ENCODE measurements at places on chromosomes 7 and 10. TPM values are rescaled to one million over a fixed set of nuclear protein-coding genes. Genes with fewer than 3 reads are reported as not detected.

DNA sequence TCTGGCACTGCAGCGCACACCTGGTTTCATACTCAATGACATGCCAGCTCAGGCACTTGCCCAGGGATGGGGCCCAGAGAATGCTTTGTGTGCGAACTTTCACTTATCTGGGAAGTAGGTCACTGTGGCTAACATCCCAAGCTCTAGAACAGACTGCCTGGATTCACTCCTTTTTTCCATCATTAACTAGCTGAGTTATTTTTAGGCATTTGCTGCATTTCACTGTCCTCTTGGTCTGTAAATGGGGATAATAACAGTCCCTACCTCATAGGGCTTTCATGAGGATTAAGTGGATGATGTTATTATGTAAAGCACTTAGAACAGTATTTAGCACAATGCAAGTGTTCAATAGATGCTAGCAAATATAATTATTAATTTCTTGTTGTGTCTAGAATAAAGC is 98.7 kb upstream of the DOCK1 start:
- DNase-seq: no peak
- H3K4me3 ChIP-seq: no peak overlapping the region
- no peaks in the 10 kb centered on the region for H3K36me3 ChIP-seq
- no peak overlapping the region for H3K27ac ChIP-seq
- H3K4me1 ChIP-seq: no peaks in the 10 kb centered on the region

- no peak overlapping the region for H3K27ac ChIP-seq
- H3K4me1 ChIP-seq: no peaks in the 10 kb centered on the region
- H3K27me3 ChIP-seq: no peaks in the 10 kb centered on the region
- no peaks in the 10 kb centered on the region for H3K36me3 ChIP-seq
- H3K4me3 ChIP-seq: no peak overlapping the region
Observed at GRCh38 chr10:122295451-122295809, 24.3 kb downstream of the BTBD16 start.

DNA sequence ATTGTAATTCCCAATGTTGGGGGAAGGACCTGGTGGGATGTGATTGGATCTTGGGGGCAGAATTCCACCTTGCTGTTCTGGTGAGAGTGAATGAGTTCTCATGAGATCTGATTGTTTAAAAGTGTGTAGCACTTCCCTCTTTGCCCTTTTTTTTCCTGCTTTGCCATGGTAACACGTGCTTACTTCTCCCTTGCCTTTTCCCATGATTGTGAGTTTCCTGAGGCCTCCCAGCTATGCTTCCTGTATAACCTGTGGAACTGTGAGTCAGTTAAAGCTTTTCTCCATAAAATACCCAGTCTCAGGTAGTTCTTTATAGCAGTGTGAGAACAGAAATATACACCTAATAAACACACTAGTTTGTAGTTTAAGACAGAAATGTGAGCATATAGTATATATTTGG is 166.8 kb upstream of the MAGI2 start:
- H3K4me3 ChIP-seq: no peak overlapping the region
- no peak for DNase-seq
- no peak overlapping the region for H3K27ac ChIP-seq
- no peaks in the 10 kb centered on the region for H3K36me3 ChIP-seq

DNA sequence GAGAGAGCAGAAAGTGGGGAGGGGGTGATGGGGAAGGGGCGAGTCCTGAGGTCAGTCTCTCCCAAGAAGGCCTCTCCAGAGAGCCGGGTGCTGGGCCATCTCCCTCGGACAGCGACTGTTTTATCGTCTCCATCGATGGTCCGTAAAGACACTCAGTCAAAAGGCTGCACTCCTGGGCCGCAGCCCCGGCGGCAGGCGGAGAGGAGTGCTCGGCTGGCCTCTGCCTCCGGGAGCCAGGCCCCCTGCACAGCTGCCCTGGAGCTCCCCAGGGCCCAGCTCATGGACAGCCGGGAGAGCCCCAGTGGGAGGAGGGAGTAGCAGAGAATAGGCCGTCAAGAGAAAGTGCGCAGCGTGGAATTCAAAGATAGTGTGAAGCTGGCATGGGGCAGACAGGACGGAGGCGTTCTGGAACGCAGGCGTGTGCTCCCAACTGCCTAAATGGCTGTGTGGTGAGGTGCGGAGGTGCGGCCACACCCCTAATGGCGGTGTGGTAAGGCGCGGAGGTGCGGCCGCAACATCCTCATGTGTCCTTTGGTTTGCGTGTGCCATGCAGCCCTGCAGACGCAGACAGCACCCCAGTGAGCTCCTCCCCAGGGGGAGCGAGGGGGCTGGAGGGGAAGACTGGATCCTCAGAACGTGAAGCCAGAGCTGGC is 477.5 kb upstream of the FOXK1 start:
- no peaks in the 10 kb centered on the region for H3K4me1 ChIP-seq
- no peak for DNase-seq
- no peak overlapping the region for H3K4me3 ChIP-seq
- H3K27me3 ChIP-seq: no peaks in the 10 kb centered on the region
- H3K27ac ChIP-seq: peak overlapping the region; percentile 9

DNA sequence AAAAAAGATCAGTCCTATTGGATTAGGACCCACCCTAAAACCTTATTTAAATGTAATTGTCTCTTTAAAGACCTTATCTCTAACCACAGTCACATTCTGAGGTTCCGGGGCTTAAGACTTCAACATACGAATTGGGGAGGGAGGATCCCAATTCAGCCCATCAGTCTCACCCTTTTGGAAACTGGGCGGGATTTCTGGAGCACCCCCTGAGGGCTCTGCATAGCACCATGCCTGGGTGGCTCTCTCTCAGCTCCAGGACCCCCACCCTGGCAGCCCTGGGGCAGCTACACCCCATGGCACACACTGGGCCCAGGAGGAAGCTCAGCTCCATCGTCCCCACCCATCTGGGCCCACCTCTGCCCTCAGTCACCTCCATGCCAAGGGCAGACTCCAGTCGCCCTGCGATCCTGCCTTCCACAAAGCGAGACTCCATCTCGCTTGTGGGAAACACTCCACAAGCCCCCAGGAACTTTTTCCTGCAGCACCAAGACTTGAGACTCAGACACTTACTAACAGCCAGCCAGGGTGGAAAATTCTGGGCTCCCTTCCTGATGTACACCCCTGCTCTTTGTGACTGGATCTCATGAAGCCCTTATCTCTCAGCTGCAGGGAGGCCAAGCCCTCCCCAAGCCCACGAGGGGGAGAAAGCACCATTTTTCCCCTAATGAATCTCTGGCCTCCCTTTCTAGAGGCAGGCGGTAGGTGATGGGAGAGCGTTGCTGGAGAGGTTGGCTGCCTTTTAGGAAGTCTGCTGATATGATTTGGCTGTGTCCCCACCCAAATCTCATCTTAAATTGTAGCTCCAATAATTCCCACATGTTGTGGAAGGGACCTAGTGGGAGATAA is 90.8 kb upstream of the KDM7A start:
- H3K36me3 ChIP-seq: no peaks in the 10 kb centered on the region
- no peaks in the 10 kb centered on the region for H3K27me3 ChIP-seq
- H3K4me1 ChIP-seq: no peaks in the 10 kb centered on the region
- DNase-seq: no peak

- peak overlapping the region; percentile 67 for H3K27ac ChIP-seq
- no peak for DNase-seq
- no peak overlapping the region for H3K4me3 ChIP-seq
Observed at GRCh38 chr10:71718165-71718698, 1.3 kb downstream of the C10orf105 start.

DNA sequence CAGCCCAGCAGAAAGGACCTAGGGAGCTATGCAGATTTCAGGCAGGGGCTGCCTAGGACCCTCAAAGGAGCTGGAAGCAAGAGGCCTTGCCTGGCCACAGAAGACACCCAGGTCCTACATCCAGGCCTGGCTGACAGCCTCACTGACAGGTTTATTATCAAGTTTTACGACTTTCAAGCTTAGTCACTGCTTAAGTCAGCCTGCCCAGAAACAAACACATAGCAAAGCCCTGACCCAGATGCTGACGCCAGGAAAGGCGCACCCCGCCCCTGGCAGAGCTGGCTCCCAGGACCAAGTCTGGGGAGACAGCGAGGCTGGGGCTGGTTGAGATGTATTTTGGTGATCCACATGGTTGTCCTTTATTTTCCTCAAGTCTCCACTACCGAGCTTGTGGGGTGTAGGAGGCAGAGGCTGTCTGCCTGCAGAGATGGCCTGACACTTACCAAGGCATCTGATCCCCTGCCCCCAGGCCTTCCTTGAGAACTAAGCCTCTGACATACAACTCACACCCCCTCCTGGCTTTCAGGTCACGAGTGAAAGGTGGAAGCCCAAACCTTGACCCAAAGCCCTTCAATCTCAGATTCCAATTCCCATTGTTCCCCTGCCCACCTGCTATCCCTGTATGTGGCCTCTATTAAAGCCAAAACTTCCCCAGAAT is 80.7 kb upstream of the EMX2 start:
- H3K36me3 ChIP-seq: no peaks in the 10 kb centered on the region
- no peak overlapping the region for H3K4me3 ChIP-seq

DNA sequence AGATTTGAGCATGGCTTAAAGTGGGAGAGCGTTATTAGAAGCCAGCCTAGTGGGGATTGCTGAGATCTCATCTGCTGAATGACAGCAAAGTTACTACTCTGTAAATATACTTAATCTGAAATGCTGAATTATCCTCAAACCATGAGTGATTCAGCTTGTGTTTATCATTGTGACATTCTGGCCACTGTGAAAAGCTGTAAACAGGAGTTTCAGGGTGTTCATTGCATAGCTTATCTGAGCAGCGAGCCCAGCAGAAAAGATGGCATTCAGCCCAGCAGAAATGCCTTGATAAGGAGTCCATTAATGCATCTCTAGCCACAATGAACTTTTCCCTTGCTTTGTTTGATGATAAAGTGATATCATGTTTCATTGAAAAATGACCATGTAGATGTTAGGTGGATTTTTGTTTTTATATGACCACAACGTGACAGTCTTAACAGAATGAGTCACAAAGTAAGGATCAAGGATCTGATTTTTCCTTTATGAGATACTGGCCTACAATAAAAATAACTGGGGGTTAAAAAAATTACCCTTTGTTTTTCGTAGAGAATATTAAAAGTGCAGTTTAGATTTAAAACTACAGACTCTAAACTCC is 7.8 kb downstream of the TES start:
- H3K27me3 ChIP-seq: no peaks in the 10 kb centered on the region
- H3K36me3 ChIP-seq: no peaks in the 10 kb centered on the region
- no peak for DNase-seq
- H3K4me1 ChIP-seq: no peaks in the 10 kb centered on the region
- peak overlapping the region; percentile 96 for H3K27ac ChIP-seq

DNA sequence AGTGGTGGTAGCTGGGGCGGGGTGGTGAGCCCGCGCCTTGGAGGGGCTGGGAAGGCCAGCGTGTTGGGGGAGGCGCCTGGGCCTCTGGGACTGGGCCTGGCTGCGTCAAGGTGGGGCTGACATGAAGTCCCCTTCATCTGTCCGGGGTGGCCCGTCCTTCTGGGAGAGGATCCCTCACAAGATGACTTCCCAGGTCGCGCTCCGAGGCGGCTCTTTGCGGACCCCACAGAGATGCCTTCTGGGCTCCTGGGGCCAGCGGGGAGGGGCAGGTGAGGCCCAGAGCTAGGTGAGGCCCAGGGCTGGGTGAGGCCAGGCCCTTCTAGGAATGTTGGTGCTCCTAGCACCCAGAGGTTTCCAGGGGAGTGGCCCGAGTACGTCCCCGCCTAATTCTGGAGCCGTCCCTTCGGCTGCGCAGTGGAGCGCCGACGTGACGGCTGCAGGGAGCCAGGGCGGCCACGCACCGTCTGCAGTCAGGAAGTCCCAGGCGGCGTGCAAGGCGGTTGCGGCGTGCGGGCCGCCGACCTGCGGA is 58.2 kb upstream of the NUPR2 start:
- H3K4me3 ChIP-seq: no peak overlapping the region
- no peaks in the 10 kb centered on the region for H3K36me3 ChIP-seq
- no peaks in the 10 kb centered on the region for H3K4me1 ChIP-seq
- no peak overlapping the region for H3K27ac ChIP-seq
- DNase-seq: no peak

DNA sequence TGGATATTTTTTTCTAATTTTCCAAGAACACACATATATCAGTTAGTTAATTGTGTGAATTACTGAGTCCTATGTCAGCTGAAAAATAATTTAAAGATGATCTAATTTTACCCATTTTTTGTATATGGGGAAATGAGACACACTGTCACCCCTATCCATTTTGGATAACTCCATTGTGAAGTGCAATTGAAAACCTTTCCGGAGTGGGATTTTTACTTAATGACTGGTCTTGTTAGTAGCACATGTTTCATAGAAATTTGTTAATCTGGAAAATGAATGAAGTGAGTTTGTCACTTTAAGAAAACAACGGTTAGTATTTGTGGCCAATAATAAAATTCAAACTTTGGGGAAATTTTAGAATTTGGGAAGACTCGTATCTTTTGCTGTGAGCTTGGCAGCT is 2.0 kb downstream of the GARS1 start:
- H3K4me3 ChIP-seq: peak overlapping the region; percentile 94
- no peaks in the 10 kb centered on the region for H3K27me3 ChIP-seq
- DNase-seq: no peak
- no peaks in the 10 kb centered on the region for H3K4me1 ChIP-seq
- no peaks in the 10 kb centered on the region for H3K36me3 ChIP-seq

GRCh38 chr10:95480901-95481491 is 80.2 kb downstream of the SORBS1 start:
- no peaks in the 10 kb centered on the region for H3K27me3 ChIP-seq
- no peak overlapping the region for H3K4me3 ChIP-seq
- no peaks in the 10 kb centered on the region for H3K36me3 ChIP-seq
- no peak for DNase-seq

DNA sequence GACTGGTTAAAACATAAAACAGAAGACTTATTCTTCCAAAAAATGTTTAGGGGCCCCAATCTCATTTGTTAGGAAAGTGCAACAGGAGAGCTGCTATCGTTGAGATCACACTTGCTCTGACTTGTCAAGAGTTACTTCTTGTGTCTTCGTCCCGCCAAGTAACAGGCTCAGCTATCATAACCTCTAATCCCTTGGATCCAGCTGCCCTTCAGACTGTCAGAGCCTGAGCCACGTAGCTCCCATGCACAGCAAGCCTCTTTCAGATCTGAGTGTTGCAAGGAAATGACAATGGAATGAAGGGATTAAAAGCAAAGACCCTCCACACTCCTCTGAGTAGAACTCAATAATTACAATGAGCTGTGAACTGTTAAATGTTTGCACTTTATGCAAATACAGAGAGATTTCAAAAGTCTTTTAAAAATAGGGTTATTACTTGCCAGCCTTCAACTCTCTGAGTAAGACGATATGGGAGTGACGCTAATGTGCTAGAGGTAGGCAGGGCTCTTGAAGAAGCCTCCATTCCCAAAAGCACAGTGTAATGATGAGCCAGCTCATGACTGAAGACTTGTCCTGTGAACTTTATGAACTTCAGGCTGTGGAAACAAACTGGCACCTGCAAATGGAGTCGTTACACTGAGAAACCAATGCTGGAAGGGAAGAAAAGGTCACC is 28.4 kb upstream of the CDK13 start:
- no peak overlapping the region for H3K27ac ChIP-seq
- H3K4me1 ChIP-seq: no peaks in the 10 kb centered on the region
- no peak for DNase-seq
- H3K36me3 ChIP-seq: no peaks in the 10 kb centered on the region
- no peaks in the 10 kb centered on the region for H3K27me3 ChIP-seq

Gene MARVELD1
- 36.9 TPM for total RNA-seq

Gene OPN4
- not detected for total RNA-seq

Gene ZNF33A
- total RNA-seq: 38.3 TPM

Gene TMEM254
- 3.6 TPM for total RNA-seq

Gene FBXL13
- 12.9 TPM for total RNA-seq

Gene ZCCHC24
- 33.6 TPM for total RNA-seq

All from uterus (tissue), 4 donors.